ENCODE measurements at places on chromosomes 11 and 22.

DNA sequence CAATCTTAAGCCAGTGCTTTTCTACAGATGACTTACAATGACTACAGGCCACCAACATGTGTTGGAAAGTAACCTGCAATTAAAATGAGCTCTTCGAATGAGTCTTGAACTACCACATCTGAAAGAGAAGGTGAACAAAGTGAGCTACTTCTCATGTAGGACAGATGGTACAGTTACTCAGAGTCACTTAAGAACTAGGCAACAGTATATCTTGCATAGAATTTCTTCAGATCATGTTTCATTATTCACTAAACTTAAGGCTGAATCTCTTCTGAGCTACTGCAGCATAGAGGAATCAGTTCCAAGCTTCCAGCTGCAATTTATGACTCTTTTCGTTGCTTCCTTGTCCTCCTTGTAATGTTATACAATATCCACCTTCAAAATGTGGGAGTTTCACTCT is 270.9 kb downstream of the TTC28 start:
- no peak for DNase-seq

DNA sequence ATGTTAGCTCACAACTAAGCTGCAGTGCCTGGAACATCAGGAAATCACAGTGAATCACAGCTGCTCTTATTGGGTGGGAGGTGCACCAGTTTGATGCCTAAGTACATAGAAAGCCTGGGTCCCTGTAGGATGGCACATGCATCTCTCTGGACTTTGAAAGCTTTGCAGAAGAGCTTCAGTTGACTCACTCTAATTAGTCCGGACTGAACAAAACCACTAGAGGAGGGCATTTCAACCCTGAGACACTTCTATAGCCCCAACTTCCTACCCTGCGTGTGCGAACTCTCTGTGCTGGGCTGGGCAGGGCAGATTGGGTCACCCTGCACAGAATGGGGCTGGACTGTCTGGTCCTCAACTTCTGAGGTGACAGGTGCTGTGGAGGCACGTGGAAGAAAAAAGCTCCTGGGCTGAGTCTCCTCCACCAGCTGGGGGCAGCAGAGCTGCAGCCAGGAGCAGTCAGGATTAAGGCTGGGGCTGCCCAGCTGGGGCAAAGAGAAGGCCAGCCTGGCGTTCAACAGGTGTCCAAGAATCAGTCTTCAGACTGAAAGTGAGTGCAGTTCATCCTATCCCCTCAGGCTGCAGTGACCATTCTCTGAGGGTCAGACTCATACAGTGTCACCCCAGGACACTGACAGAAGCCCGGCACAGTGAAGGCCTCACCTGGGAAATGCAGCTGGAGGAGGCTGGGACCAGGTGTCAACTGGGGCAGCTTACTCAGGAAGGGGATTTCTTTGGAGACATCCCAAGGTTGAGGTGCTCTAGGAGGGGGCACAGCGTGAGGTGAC is 22.1 kb downstream of the GGTLC2 start:
- DNase-seq: peak; percentile 25

DNA sequence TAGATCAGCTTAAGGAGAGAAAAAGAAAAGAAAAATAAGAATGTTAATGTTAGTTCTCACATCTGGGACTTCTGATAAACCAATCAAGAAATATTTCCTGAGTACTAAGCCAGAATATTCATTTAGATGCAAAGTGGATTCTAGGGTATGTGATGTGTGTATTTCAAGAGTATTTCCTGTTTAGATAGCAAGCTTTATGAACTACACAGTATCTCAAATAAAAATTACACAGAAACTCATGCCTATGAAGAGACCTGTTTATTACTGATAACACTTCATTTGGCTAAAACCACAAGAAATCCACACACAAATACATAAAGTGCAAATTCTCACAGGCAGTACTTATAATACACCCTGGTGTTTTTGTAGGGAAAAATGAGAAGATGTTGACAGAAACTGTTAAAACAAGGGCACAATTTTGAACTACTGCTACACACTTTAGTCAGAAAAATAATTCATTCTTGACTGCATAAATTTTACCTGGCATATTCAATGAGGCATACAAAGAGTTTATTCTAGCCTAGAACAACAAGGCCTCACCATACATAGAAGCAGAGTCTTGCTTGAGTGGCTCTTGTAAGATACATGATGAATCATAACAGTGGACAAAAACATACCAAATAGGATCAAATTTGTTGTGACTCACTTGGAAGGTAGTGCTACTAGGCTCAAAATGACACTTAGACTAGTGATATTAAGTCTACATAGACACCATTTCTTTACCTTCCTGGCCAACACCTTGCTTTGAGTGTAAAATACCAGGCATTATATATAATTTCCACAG is 18.8 kb upstream of the P4HA3 start:
- DNase-seq: no peak

GRCh38 chr11:47400768-47401279 is 7.6 kb upstream of the SLC39A13 start:
- DNase-seq: no peak

DNA sequence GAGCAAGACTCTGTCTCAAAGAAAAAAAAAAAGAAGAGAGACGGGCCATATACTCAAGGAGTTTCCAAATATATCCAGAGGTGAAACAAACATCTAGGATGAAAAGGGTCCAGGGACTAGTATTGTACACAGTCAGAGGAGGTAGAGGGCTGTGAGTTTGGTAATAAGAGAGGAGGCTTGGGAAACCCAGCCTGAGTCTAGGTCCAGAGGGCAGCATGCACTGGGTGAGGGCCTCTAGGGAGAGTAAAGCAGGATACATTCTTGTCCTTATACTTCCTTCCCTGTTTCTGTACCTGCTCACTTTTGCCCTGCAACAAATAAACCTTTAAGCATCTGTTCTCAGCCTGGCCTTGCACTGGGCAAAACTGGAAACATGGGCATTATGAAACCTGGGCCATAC is 31.5 kb downstream of the STIM1 start:
- DNase-seq: no peak

- no peak for DNase-seq
Measured at GRCh38 chr22:46486996-46487717, 50.3 kb downstream of the CELSR1 start.
